ENCODE measurements at places on chromosomes 11 and 22. TPM values are rescaled to one million over a fixed set of nuclear protein-coding genes. Genes with fewer than 3 reads are reported as not detected.

DNA sequence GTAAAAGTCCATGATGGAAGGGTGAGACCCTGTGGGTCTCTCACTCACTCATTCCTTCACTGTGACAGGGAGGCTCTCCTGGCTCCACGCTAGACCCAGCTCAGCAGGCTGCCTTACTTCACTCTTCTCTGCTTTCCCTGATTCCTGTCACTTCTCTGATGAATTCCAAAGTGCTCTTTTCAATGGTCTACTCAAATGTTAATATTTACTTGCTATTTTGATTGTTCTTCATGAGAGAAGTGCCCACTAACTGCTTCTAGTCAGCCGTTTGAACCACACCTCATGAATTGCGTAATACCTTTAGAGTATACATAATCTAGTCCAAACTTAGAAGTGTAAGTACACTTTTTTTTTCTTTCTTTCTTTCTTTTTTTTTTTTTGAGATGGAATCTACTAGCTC is 1350.2 kb upstream of the RAG2 start:
- no peak for DNase-seq

DNA sequence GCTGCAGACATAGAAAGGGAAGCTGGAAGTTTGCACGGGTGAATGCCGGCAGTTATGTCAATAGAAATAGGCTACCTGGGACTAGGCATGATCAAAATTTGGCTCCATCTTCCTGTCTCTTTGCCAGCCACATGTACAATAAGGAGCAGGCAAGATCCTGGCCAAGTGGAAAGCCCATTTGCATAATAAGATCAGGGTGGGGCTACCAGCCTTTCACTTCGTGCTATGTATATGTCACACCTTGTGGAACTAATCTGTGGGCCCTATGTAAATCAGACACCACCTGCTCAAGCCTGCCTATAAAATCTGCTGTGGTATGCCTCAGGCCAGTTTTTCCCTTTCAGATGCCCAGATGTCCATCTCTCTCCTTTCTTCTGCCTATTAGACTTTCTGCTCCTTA is 79.3 kb upstream of the DRD2 start:
- DNase-seq: no peak

- DNase-seq: no peak
Measured at GRCh38 chr11:14251754-14252153, 107.2 kb downstream of the RRAS2 start.

OR51B5 gene
- total RNA-seq: 1.7 TPM

KDM4D gene
- 2.7 TPM for total RNA-seq

- DNase-seq: no peak
Measured at GRCh38 chr11:73420136-73420535, 43.9 kb downstream of the RELT start.

CRACR2B gene
- 10.6 TPM for total RNA-seq

DNA sequence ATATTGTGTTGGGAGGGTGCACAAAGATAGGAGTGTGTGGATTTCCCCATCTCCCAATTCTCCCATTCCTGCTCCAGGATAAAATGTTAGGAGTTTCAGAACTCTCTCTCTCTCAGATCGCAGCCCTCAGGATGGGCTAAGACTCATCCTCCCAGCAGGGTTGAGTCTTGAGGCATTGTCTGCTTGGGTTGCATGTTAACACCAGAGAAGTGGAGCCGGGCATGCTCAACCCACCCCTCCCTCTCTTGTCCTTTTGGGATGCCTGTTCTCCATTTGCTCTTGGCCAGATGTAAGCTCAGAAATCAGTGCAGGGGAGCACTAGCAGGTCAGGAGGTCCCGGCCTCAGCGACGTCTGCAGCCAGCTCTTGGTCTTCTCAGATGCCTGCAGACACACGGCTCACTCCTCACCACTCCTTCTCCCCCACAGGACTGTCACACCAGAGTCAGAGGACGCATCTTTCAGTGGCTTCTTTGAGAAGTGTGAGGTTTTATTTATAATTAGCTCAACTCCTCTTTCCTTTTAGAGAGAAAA is 1456.5 kb downstream of the TBC1D22A start:
- DNase-seq: no peak

KDM4E gene
- not detected for total RNA-seq

DNA sequence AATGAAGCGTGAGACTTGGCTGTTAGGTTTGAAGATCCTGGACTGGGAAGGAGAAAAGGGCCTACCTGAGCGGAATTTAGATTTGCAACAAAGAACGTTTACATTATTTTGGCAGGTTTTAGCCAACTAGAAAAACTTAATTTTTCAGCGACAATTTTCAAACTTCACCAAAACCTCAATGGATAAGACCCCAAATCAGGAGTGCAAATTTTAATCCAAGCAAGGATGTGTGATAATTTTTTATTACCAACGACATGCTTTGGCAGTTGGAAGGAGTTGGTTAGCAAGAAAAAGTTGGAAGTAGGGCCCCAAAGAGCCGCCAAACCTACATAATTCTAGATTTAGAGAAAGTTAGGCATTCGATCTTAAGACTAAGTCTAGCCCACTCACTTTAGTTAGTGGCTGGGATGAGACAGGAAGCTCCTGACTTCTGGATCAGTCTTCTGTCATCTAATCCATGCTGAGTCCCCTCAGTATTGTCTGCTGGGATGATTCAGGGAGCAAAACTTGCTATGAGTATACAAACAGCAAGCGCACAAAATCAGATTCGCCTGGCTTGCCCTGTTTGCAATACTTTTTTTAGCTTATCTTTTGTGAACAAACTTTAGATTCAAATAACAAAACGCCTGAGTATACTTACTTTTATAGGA is 787 bp upstream of the RDX start:
- DNase-seq: peak; percentile 80

GRCh38 chr11:45666648-45667642 is 1.5 kb upstream of the CHST1 start:
- no peak for DNase-seq

DNA sequence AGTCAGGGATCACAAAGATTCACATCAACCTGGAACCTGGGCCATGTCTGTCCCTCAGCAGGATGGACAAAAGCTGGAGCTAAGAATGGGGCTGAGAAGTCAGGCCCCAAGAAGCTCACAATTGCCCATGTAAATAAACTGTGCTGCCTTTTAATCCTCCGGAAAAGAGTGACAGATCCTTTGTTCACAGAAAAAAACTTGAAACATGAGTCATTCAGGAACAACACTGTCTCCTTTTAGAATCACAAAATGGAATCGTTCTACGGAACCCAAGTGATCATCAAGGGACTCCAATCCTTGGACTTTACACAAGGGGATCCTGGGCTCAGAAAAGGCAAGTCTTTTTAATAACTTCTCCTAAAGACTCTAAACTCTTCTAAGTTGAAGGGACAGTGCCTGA is 36.1 kb downstream of the RELT start:
- peak; percentile 55 for DNase-seq

INS gene
- not detected for total RNA-seq

MMP13 gene
- 2.4 TPM for total RNA-seq

CHRM1 gene
- not detected for total RNA-seq

LRFN4 gene
- 64.4 TPM for total RNA-seq

DNA sequence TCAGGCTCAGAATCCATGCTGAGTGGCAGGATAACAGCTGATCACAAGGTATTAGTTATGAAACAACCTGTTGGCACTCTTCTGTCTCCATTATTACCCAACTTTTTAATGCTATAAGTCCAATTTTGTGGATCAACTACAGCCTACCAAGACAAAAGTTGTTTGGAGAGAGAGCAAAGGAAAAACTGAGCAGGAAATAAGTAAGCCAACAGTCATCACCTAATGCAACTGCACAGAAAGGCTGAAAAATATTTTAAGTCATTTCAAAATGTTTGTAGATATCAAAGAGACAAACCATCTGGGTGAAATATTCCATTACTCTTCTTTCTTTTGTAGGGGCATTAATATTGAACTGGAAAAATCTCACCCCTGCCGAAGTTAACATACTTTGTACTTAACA is 41.6 kb downstream of the FDX1 start:
- no peak for DNase-seq

LGR4 gene
- 14.5 TPM for total RNA-seq

F2 gene
- total RNA-seq: not detected

DNA sequence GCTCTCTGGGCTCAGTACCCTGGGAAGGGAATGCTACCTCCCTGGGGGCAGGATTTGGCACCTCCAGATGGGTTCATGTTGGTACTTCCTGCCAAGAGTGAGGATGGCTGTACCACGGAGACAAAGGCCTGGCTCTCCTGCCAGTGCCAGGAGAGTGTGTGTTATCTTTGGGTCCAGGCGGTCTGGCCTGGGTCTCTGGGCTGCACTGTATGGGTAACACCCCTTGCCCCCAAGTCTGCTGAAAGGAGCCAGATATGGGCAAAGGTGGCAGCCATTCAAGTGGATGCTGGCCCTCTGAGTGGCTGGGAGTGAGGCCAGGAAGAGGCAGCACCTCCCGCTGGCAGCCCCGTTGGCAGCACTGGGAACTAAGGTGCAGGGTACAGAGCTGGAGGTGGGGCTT is 91.5 kb downstream of the NECTIN1 start:
- no peak for DNase-seq

- DNase-seq: peak; percentile 53
Measured at GRCh38 chr11:1548221-1549070, 23.6 kb downstream of the DUSP8 start.

SULT4A1 gene
- not detected for total RNA-seq

DNA sequence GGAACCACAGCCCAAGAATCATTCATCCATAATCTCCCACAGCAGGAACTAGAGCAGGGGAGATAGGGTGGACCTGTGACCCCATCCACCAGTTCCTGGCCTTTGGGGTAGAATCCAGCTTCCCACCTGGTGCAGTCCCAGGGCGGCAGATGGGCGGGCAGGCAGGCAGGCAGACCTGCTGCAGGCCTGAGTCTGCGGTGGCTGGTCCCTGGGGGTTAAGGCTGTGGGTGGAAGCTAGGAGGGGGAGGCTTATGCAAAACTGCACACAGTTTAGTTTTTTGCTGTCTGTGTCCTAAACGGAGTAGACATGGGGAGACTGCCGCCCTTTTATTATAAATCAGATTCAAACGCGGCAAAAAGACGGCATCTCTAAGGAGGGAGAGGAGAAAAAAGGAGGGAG is 4.5 kb upstream of the NEFH start:
- DNase-seq: no peak

- DNase-seq: no peak
Measured at GRCh38 chr11:78061088-78061920, 2.4 kb upstream of the THRSP start.

- DNase-seq: no peak
Measured at GRCh38 chr11:76069001-76069400, 137.3 kb downstream of the WNT11 start.

DNA sequence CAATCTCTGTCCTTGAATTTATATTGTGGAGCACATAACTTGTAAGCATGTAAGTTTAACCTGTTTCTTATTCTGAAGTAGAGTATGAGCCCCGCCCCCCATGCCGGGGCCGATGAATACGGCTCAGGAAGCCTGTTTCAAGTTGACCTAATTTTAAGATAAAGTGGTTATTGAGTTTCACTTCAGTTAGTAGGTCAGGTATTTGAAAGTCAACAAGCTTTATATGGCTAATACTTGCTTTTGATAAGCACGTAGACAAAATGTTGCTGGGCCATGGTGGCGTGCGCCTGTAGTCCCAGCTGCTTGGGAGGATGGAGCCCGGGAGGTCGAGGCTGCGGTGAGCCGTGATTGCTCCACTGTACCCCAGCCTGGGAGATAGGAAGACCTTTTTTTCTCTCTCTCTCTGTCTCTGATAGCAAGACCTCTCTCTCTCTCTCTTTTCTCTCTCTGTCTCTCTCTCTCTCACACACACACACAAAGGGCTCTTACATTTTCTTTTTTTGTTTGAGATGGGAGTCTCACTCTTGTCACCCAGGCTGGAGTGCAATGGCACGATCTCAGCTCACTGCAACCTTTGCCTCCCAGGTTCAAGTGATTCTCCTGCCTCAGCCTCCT is 14.4 kb downstream of the YWHAH start:
- DNase-seq: no peak

DNA sequence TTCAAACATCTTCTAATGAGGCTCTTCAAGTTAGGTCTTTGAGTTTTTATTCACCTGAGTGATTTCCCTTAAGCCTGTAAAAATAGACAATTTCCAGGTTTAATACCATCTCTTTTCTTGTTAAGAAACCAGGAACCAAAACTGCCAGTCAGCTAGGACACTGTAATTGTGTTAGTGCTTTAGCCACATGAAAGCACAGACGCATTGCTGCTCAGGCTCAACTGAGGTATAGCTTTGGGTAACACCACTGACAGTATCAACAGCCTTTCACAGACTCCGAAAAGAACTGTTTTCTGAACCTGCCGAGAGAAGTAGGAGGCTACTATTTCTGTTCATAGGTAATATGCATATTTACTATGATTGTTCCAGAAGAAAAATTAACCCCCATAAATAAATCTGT is 768.7 kb downstream of the ETS1 start:
- no peak for DNase-seq

DNA sequence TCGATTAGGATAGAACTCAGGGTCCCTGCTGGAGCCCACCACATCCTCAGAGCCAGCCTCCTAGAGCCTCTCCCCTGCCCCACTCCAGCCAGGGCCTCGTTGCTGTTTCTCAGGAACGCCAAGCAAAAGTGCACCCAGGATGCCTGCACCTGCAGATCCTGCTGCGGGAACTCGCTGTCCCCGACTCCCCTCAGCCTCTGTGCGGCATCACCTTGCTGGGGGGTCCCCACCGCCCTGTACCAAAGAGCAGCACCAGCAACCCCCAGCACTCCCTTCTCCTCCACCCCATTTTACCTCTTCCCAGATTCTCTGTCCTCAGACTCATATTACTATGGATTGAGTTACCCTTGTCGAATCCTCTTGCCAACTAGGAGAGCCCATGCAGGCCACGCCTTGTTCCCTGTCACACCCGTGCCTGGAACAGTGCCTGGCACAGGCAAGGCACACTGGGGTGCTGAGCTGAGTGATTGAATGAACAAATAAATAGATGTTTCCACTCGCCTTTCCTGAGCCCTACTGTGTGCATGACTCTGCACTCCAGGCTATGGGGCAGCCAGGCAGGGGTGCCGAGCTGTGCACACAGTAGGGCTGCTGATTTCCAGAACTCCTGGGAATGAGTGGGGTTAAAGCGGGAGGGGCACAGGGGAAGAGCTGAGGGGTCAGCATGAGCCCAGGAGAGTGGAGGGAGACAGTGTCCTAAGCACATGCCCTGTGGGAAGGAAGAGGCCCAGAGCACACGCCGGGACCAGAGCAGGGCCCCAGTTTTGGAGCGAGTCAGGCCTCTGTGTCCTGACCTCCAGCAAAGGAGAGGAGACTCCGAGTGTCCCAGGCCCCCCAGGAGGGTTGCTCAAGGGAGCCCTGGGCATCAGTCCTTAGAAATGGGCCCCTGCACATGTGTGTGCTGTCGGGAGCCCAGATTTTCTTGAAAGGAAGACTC is 44.3 kb downstream of the LINC01488 start:
- DNase-seq: no peak

SHISA8 gene
- total RNA-seq: not detected

CCDC87 gene
- not detected for total RNA-seq

GRCh38 chr11:126700768-126701519 is 299.6 kb downstream of the KIRREL3 start:
- no peak for DNase-seq

GRCh38 chr11:117908109-117908895 is 20.9 kb downstream of the TMPRSS13 start:
- no peak for DNase-seq

DNA sequence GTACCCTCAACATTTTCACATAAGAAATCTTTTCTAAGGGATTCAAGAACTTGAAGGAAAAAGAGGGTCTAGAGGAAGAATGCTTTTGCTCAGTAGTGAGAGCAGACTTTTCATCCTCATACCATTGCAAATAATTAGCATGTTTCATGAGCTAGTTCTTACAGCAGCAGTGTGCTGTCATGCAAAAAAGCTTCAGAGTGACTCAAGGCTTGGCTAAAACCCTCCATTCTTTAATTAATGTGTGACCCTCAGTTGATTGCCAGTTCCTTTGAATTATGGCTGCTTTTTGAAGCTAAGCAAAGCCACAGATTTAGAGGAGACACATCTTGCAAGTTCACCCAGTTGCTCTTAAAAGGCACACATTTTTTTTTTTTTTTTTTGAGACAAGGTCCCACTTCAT is 36.6 kb upstream of the PCF11 start:
- no peak for DNase-seq

All from PC-3 (cell line).